ENCODE measurements at places on chromosomes 7 and 10.
A peak's percentile ranks its signal among the peaks of the same experiment; 100 is the strongest.

DNA sequence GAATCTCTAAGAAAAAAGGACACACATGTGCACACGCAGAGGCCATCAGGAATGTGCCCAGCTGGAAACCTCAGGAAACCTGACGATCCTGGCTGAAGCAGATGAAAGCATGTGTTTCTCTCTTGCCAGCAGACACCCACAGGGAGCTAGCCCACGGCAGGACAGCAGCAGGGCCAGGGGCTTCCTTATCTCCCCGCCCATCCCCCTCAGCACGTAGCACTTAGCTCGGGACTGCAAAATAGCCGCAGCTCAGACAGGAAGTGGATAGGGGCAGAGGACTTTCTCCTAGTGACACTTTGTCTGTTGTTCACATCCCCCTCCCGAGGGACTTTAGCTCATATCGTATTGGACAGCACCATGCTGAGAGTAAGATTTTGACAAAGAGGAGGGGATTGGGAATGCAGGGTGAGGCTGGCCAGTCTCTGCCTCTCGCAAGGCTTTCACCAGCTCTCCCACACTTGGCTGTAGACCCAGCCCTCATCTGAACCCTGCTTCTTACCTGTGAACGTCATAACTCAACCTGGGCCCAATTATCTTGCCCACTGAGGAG lies 63.8 kb downstream of the MKI67 start:
- DNase-seq, result no peak

- no peak for DNase-seq
These were observed 529.1 kb downstream of the TCERG1L start for GRCh38 chr10:130782467-130782866.

- DNase-seq, result no peak
These were observed 53.1 kb downstream of the VPS41 start for GRCh38 chr7:38855867-38856266.

DNA sequence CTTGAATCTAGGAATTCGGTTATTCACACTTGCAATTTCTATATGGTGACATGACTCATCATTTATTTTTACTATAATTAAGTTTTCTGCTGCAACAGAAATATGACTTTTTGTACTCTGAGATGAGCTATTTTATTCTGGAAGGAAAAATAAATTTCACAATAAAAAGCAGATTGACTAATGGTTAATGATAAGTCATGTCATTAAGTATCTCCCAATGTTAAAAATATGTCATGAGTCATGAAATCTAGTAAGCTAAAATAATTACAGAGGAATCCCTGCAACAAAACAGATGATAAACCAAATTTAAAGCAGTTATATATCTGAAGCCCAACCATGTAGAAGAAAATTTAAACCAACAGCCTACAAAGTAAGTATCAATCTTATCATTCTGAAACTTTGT lies 149.2 kb downstream of the CACNA2D1 start:
- no peak for DNase-seq

- DNase-seq, result no peak
These were observed 988.6 kb downstream of the SORCS1 start for GRCh38 chr10:106175760-106176377.

DNA sequence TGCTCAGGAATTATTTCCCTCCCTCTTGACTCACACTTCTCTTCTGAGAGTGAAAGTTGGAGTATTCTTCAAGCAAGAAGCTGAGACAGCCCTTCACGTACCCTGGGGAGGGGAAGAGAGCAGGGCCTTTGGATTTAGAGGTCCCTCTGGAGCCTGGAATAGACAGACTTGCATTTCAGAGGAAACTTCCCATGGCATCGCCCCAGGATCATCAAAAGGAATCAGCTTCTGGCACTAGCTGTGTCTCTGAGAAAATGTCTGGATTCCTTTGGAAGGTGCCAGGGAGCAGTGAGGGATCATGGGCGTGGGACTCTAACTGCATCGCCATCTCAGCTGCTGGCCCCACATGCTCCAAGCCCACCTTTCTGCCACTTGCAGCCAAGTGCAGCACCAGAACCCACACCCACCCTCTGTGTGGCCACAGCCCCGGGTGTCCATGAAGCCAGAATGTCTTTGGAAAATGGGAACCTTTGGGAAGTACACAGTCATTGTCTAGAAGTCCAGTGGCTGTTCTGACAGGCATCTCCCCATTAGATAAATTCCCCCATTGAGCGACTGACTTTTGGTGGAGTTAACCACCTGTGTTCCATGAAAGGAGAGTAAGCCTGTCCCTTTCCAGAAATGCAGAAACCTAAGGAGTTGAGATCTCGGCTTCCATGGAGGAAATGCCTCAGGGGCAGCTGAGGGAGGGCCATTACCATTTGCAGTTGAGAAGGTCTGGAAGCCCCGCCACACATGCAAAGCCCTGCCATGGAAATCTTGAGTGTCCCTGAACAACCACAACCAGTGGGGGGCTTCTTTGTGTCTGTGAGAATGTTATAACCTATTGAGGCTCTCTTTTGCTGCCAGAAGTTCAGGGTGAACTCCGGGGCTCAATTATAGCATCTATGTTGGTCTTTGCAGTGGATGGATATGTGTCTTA lies 57.8 kb upstream of the GDF10 start:
- DNase-seq, result no peak

- no peak for DNase-seq
These were observed 2.9 kb downstream of the MNX1 start for GRCh38 chr7:157007470-157008066.

- DNase-seq, result no peak
These were observed 102.1 kb downstream of the CRPPA start for GRCh38 chr7:16318989-16319915.

GRCh38 chr10:26544932-26545331 lies 106.8 kb downstream of the APBB1IP start:
- DNase-seq, result no peak

DNA sequence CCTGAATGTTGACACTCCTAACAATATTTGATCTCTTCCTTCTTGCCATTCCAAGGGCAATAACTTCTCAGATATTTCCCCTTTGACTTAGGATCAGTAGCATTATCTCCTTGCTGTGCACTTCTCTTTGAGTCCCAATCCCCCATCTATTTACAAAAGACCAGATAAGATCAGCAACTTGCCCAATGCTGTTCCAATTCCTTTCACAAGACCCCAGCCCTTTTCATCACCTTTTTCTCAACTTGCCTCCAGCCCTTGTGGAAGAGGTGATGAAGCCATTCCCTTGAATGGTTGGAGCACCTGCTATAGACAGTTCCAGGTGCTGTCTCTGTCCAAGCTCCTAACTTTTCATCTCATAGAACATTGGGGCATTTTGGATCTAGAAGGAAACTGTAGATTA lies 51.1 kb upstream of the ARID5B start:
- no peak for DNase-seq

DNA sequence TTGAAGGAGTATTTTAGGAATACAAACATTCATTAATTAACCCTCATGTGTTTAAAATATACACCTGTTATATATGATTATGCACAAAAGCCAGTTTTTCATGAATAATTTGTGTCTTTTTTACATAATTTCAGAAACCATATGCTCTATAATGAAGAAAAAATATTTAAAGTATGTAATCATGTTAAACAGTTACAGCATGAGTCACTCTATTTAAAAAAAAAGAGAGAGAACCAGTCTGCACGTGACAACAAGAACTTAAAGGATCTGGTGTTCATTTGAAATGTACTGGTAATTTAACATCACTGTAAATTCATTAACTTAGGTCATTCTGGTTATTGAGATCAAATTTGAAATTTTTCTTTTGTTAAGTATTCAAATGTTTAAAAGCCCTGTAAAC lies 228.5 kb downstream of the CACNB2 start:
- no peak for DNase-seq

DNA sequence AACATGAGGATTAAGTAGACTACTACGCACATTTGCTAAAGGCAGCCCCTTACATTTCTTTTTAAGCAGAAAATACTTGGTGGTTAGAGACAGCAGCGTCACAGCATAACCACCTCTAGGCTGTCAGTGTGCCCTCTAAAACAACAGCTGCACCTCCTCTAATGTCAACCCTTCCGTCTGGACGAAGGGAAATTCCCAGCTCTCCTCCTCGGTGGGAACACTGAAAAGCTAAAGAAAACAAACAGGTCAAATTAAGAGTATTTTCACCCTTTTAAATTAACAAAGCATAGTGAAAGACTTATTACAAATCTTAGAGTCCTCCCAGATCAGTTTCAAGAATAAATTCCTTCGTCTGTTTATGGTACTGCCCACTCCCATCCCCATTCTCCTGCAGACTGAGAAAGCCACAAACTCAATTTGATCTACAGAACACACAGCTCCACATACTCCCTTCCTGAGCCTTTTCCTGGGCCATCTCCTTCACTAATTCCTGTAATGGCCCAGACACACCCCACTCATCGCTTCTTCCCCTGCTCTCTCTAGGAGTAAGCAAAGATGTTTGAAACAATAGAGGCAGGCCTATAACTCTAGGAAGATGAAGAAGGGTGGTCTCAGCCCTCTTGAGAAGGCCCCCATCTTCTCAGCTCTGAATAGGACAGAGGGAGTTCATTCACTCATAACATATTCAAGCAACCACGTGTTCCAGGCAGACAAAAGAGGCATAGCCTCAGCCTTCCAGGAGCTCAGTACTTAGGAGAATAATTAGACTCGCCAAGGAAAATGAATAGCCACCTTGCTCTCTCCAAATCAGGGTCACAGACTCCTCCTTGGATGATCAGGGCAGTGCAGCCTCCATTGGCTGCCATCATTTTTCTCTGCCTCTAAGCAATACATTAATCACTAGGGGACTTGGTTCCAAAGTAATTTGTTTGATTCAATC lies 47.5 kb upstream of the HNRNPH3 start:
- no peak for DNase-seq

DNA sequence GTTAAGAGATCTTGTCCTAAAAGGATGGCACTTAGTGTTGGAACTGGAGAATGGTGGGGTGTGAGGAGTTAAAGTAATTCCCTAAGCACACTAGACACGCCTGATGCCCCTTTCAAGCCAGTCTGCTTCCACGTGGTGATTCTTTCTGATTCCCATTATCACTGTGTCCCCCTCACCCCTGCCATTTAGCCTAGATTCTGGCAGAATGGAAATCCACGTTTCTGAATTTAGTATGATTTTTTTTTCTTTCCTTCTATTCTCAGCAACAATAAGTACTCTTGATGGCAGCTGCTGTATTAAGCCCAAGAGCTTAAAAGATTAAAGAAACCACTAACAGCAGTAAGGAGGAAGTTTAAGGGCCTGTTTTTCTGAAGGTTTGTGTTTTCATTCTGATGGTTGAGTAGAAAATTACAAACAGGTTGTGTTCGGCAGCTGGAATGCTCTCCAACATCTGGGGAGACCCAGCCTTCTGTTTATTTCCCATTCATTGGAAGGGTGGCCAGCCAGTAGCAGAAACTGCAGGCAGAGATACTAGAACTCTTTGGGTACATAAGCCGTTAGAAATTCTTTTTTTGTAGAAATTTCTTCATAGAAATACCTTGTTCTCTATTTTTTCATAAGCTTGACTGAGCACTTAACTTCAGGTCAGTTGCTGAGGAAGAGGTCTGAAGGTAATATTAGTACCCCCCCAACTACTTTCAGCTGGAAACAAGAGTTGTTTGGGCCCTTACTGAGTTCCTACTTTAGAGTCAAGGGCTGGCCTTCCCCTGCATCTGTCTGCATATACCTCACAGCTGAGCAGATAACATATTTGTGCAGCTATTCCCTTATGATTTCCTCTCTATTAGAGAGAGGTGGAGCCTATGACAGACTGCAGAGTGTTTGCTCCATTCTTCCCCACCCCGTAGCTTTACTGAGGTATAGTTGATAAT lies 355.1 kb downstream of the AUTS2 start:
- DNase-seq, result no peak

DNA sequence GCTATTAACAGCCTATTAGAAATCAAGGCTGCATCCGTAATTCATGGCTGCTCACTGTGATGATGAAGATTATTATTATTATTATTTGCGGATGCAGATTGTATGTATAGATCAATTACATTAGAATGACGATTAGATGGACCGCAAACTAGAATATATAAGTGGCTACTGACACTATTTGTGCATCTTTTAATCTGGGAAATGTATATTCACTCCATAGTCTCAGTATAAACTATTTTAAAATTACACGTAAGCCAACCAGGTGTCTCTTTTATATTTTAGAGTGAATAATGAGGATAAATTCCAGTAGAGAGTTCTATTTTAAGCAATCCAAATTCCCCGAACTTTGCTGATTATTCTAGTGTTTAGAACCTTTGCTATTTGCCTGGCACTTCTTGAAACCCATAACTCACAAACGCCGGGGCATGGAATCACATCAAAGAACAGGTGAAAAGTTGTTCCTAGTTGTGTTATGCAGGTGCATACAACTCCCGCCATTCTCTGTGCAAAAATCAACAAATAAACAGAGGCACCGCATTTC lies 509 bp upstream of the ING3 start:
- DNase-seq, result no peak

DNA sequence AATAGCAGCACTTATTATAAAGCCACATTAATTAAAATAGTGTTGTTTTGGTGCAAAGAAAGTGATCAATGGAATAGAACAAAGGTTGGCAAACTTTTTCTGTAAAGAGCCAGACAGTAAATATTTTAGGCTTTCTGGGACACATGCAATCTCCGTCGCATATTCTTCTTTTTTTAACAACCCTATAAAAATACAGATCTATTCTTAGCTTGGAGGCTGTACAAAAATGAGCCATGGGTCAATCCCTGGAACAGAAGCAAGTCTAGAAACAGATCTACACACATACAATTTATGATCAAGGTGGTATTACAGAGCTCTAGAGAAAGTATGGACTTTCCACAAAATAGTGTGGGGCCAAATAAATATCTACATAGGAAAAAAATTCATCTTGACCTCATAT lies 71.8 kb downstream of the ARHGAP21 start:
- no peak for DNase-seq

GRCh38 chr7:19916046-19916445 lies 142.6 kb upstream of the TMEM196 start:
- DNase-seq, result no peak

GRCh38 chr7:1342090-1342640 lies 109.5 kb downstream of the UNCX start:
- DNase-seq, result no peak

- no peak for DNase-seq
These were observed 43.6 kb downstream of the THNSL1 start for GRCh38 chr10:25059990-25060389.

DNA sequence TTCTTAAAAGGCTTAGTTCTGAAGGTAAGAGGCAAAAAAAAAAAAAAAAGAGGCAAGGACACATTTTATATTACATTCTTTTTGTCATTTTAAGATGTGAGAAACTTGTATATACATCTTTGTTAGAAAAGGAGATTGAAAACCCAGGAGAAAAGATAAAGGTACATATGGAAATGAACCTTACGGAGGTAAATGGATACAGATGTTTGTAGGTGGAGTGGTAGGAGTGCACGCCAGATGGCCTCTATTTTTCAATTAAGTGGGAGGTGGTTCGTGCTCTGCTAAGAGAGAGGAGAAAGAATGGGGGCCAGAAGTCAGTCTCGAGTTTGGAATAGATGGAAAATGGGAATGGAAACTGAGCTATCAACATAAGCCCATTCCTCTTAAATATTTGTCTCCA lies 622.5 kb upstream of the GHITM start:
- DNase-seq, result no peak

DNA sequence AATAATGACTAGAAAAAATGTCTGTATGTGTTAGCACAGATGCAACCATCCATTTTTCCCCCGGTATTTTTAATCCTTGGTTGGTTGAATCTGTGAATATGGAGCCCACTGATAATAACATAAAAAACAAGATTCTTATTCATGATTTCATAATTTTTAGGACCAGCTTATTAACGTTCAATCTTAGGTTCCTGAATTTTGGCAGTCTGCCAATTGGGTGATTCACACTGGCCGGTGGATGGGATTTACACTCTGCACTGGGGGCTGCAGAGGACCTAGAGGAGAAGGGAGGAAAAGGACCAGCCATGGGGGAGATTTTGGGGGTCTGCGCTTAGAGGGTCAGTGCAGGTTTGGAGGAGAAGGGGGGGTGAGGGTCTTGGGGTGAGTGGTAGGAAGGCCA lies 327.9 kb downstream of the ACTR3B start:
- DNase-seq, result peak; percentile 26

GRCh38 chr7:30224511-30225062 lies 59.8 kb upstream of the ZNRF2 start:
- no peak for DNase-seq

Data from NCI-H345 (cell line).